Activated CD8-positive, alpha-beta T cell treated with anti-CD3 and anti-CD28 coated beads for 36 hours (primary cell): ENCODE measurements at places on chromosomes 1 and 21. TPM values are rescaled to one million over a fixed set of nuclear protein-coding genes. Genes with fewer than 3 reads are reported as not detected.

DNA sequence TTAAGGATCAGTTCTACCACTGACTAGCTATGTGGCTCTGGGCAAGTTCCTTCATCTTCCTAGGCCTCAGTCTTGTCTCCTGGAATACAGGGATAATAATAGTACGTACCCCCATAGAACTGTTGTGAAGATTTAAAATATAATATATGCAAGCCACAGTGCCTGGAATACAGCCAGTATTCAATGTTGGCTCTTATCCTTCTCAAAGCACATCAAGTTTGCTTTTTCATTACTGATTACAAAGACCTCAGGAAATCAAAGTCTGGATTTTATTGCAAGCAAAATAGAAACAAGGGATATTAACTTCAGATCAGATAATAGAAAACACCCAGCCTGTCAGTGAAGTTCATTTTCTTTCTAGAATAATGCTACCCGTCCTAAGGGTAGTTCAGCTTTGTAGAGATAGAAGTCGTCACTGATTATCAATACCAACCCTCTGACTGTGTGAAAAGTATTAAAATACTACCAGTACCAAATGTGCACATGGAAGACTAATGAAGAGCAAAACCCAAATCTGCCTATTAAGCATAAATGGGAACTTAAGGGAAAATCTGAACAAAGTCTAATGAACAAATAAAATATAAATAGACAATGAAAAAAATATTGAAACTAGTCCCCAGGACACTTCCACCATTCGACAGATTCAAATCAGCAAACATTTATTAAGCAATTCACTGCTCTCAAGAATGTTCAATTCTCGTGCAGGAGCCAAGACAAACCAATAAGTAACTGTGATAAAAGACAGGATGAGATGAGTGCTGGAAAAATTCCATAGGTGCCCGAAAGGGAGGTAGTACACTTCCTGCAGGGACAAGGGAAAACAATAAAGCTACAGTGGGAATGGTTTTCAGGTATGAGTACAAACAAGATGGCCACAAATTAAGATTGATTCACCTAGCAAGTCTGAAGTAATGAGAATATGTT lies 206.2 kb downstream of the SMYD3 start:
- H3K4me3 ChIP-seq, result no peak overlapping the region
- no peaks in the 10 kb centered on the region for H3K27me3 ChIP-seq
- H3K27ac ChIP-seq, result no peak overlapping the region
- no peak for DNase-seq

DNA sequence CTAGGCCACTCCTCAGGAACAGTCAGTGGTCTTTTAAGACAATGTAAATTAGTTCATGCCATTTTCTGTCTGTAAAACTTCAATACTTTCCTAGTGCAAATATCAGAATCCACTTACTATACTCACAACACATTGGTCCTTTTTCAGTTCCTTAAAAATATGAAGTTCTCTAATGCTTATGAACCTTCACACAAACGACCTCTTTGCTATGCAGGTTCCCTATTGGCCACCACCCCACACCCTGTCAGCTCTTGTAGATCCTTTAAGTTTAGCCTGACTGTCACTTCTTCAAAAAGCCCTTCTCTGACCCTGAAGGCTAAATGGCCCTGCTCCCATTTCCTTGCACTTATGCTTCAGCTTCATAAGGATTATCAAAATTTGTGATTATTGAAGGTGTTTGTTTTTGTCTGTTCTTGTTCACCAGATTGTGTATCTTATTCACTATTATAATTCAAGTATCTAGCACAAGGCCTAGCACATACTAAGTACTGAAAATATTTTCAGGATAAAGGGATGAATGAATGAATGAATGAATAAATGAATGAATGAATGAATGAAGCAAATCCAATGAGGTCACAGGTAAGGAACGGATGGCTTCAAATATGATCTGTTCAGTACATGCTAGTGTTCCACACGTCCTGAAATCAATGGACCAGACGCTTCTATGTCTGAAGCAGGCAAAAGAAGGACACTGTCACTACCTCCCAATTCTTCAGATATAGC lies 373.9 kb downstream of the VAV3 start:
- no peak for DNase-seq
- H3K27me3 ChIP-seq, result no peaks in the 10 kb centered on the region
- H3K27ac ChIP-seq, result no peak overlapping the region

DNA sequence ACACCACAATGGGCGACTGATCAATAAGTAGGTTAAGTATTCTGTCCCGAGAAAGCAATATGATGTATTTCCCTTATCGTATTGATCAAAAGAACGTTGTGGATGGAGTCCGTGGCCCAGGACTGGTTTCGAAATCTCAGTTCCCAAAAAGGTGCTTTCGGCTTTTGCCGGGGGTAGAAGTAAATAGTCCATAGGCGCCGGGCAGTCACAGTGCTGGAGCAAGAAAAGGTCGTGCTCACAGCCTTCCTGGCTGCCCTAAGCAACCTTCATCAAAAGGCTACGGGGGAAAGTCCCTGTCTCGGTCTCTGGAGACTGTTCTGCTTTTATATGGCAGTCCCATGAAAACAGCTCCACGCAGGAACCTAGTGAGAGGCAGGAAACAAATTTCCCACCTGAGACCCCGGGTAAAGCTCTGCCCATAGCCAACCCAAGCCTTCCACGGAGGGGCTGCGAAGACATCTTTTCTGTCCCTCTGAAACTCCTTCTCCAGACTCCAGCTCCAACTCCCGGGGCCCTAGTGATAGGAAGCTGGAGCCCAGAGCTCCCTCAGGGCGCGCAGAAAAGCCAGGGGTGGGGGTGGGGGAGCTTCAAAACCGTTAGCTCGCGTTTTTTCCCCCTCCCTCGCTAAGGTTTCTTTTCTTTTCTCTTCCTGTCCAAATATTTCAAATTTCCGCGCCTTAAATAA lies 7.0 kb downstream of the CDKN2C start:
- H3K36me3 ChIP-seq, result peaks cover 7% of the 10 kb centered on the region
- peaks cover 19% of the 10 kb centered on the region for H3K27me3 ChIP-seq

DNA sequence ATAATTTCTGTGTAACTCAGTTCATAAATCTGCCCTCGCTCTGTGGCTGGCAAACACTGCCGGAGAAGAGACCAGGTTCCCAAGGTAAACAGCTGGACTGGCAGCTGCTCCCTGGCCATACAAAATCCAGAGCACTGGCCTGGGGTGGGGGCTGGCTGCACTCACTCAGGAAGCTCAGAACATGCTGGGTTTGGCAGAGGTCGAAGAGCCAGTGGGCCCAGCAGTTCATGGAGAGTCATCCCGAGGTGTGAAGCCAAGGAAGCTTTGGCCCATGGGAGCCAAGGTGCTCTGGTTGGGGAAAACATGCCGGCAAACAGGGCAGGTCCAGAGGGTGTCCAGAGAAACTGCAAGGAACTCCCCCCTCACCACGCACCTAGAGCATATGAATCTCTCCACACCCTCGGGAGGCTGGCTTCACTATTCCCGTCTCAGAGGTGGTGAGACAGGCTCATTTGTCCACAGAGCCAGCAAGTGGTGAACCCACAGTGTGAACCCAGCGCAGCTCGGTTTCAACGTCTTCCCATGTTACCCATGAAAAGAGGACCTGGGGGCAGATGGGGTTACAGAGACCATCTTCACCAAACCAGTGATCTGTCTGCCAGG lies 102.4 kb downstream of the DMRTB1 start:
- H3K27me3 ChIP-seq, result peaks cover 9% of the 10 kb centered on the region
- H3K27ac ChIP-seq, result peak overlapping the region; percentile 10
- DNase-seq, result no peak
- no peaks in the 10 kb centered on the region for H3K36me3 ChIP-seq
- H3K4me3 ChIP-seq, result no peak overlapping the region
- peaks cover 18% of the 10 kb centered on the region for H3K4me1 ChIP-seq

- H3K4me3 ChIP-seq, result no peak overlapping the region
- H3K27me3 ChIP-seq, result no peaks in the 10 kb centered on the region
- H3K36me3 ChIP-seq, result no peaks in the 10 kb centered on the region
- peaks cover 5% of the 10 kb centered on the region for H3K4me1 ChIP-seq
Measured at GRCh38 chr1:5349526-5349925, 642.7 kb downstream of the NPHP4 start.

DNA sequence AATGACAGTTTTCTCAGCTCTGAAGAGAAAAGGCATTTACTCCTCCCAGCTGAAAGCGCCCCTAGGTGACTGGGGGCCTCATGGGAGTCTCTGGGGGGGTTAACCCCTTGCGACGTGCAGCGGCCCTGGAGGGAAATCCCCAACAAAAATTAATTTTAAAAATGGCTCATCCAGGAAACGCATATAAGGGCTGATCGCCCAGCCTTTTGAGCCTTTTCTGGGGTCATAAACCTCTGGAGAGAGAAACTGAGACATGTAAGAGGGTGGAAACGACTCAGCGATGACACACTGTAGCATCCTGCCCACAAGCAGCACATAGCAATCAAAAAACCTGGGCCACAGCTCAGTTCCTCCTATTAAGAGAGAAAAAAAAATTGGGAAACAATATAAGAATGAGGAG lies 20.4 kb upstream of the HPDL start:
- H3K27me3 ChIP-seq, result no peaks in the 10 kb centered on the region
- peak; percentile 87 for DNase-seq
- peaks cover 5% of the 10 kb centered on the region for H3K36me3 ChIP-seq
- H3K4me3 ChIP-seq, result peak overlapping the region; percentile 91

DNA sequence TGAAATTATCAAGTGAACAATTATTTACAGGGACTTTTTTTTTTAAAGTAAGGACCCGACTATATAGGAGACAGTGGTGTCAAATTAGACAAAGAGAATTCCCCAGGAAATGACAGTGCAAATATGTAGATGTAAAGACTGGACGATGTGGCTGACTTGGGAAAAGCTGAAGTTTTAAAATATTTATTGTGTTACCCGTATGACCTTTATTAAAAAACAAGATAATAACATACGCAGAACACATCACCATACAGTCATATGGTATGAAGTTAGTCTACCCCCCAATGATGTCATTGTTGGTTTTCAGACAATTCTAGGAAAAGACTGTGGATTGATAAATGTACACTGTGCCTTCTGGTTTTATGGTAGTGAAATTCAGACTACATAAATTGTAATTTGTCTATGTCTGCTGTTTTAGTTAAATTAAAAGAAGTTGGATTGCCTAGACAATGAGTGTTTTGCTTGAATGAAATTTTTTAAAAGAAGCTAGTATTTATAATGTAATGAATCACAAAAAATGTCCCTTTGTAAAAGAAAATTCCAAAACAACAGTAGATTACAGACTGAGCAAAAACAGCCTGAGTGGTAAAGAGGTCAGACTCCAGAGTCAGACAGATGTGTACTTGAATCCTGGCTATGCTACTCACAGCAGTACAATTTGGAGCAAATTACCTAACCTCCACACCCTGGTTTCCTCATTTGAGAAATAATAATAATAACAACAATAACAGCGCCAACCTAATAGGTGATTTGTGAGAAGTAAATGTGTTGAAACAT lies 15.5 kb upstream of the PDC start:
- no peaks in the 10 kb centered on the region for H3K36me3 ChIP-seq
- DNase-seq, result no peak
- no peak overlapping the region for H3K4me3 ChIP-seq
- no peak overlapping the region for H3K27ac ChIP-seq
- no peaks in the 10 kb centered on the region for H3K27me3 ChIP-seq
- no peaks in the 10 kb centered on the region for H3K4me1 ChIP-seq

GSTM5 gene
- total RNA-seq, result 0.49 TPM

NKAIN1 gene
- total RNA-seq, result not detected

ZNF683 gene
- 0.69 TPM for total RNA-seq

PLA2G4A gene
- total RNA-seq, result not detected

STUM gene
- not detected for total RNA-seq
